ENCODE measurements at places on chromosomes 7 and 10. TPM values are rescaled to one million over a fixed set of nuclear protein-coding genes. Genes with fewer than 3 reads are reported as not detected.

DNA sequence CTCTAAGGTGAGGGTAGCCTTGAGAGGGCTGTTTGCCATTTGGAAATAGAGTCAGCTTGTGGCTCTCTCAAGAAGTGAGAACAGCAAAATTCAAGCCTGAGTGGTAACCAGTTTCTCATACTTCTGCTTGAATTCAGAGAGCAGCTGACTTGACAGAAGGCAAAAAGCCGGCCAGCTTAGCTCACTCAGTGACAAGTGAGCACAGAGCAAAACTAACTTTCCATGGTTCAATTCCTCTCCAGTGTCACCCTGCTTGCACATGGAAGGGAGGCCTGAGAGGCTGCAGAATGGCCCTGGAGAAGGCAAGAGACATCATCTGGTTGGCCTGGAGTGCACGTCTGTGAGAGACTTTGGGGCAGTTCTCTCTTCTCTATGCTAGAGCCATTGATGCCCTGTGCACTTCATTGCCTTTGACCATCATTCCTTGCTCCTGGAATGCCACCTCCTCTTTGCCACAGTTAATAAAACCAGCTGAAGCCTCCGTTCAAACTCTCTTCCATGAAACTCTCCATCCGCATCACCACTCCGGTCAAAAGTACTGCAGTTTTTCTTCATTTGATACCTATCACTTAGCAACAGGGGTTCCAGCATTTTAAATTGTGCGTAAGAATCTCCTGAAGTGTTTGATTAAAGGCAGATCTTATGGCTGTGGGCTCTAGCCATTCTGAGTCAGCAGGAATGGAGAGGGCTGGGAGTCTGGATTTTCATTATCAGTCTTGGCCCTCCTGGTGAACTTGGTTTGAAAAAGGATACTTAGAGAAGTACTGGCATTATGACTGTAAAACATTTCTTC, 69.8 kb upstream of the PIK3CG start:
- no peaks in the 10 kb centered on the region for H3K27me3 ChIP-seq
- H3K4me1 ChIP-seq, result no peaks in the 10 kb centered on the region
- no peak overlapping the region for H3K27ac ChIP-seq
- peak; percentile 35 for DNase-seq
- no peak overlapping the region for H3K4me3 ChIP-seq
- H3K36me3 ChIP-seq, result no peaks in the 10 kb centered on the region

GRCh38 chr10:42984035-42984610, 92.7 kb upstream of the RET start:
- H3K36me3 ChIP-seq, result no peaks in the 10 kb centered on the region
- H3K27me3 ChIP-seq, result no peaks in the 10 kb centered on the region
- H3K27ac ChIP-seq, result no peak overlapping the region
- no peak for DNase-seq
- H3K4me3 ChIP-seq, result no peak overlapping the region
- no peaks in the 10 kb centered on the region for H3K4me1 ChIP-seq

DNA sequence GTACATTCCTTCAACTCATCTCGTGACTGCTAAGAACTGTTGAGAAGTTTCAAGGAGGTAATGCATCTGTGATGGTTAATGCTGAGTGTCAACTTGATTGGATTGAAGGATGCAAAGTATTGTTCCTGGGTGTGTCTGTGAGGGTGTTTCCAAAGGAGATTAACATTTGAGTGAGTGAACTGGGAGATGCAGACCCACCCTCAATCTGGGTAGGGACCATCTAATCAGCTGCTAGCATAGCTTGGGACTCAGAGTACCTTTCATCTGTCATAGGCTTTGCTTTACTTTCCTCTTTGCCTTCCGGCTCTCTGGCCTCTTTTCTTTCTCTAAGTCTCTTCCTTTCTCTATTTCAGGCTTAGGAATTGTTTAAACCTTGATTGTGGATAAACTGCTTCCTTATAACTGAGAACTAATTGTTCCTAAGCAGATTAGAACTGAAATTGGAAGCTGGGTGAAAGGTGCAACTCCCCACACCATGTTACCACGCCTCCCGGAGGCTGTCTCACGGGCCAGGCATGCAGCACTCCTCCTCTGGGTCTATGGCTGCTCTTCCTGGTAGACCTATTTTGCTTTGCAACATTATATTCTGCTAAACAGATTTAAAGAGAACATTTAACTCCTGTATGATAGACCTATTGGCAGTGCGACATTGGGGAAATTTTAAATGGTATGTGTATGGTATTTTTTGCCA, 298.2 kb downstream of the CCSER2 start:
- H3K27ac ChIP-seq, result no peak overlapping the region
- no peaks in the 10 kb centered on the region for H3K36me3 ChIP-seq
- no peaks in the 10 kb centered on the region for H3K27me3 ChIP-seq
- no peaks in the 10 kb centered on the region for H3K4me1 ChIP-seq

Gene MAGI2
- 5.8 TPM for total RNA-seq

DNA sequence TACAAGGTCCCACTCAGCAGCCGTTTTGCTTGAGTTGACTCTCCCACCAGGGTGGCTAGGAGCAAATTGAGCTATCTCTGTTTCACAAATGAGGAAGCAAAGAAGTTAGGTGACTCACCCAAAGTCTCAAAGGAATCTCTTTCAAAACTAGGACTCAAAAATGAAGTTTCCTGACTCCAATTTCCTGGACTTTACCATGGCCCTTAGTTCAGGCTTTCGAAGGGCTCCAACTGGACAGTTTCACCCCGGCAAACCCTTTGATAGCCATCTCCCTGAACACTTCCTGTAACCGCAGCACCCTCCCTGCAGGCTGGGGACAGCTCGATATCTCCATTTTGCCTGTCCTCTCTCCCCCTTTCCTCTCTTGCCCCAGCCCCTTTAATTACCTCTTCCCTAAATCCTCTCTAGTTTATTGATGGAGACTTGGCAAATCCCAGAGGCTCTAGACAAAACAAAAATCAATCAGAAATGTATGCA, 4.7 kb upstream of the AFAP1L2 start:
- no peak for DNase-seq
- H3K36me3 ChIP-seq, result no peaks in the 10 kb centered on the region
- peaks cover 3% of the 10 kb centered on the region for H3K27me3 ChIP-seq
- no peak overlapping the region for H3K4me3 ChIP-seq
- H3K4me1 ChIP-seq, result peaks cover 11% of the 10 kb centered on the region

DNA sequence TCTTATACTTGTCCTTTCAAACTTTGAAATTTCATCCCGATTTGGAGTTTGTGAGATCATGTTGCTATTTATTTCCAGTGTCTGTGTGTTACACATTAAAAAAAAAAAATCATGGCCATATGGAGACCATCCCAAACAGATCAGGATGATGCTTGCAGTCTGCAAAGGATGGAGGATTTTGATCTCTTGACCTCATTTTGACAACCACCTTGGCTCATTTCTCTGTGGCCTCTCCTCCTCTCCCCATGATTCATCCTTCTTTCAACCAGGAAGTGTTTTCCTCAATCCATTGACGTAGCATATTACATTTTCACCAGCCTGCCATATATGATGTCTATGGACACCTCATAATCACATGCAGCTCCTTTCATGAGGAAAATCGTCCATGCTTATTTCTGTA, 68.9 kb upstream of the INSYN2A start:
- H3K36me3 ChIP-seq, result no peaks in the 10 kb centered on the region
- H3K27me3 ChIP-seq, result no peaks in the 10 kb centered on the region
- no peak overlapping the region for H3K27ac ChIP-seq
- H3K4me3 ChIP-seq, result no peak overlapping the region

DNA sequence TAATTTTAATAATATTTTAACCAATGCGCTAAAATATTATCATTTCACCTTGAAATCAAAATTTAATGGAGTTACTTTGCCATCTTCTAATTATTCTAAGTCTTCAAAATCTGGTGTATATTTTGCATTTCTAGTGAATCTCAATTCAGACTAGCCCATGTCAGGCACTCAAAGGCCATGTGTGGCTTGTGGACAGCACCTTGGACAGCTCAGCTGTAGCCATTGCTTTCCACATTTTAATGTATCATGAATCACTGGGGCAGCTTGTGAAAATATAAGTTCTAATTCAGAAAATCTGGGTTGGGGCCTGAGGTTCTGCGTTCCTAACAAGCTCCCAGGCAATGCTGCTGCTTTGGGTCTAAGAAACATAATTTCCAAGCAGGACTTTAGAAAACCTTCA, 57.2 kb downstream of the MGAM2 start:
- H3K27ac ChIP-seq, result no peak overlapping the region
- no peaks in the 10 kb centered on the region for H3K27me3 ChIP-seq
- no peaks in the 10 kb centered on the region for H3K36me3 ChIP-seq
- no peaks in the 10 kb centered on the region for H3K4me1 ChIP-seq

DNA sequence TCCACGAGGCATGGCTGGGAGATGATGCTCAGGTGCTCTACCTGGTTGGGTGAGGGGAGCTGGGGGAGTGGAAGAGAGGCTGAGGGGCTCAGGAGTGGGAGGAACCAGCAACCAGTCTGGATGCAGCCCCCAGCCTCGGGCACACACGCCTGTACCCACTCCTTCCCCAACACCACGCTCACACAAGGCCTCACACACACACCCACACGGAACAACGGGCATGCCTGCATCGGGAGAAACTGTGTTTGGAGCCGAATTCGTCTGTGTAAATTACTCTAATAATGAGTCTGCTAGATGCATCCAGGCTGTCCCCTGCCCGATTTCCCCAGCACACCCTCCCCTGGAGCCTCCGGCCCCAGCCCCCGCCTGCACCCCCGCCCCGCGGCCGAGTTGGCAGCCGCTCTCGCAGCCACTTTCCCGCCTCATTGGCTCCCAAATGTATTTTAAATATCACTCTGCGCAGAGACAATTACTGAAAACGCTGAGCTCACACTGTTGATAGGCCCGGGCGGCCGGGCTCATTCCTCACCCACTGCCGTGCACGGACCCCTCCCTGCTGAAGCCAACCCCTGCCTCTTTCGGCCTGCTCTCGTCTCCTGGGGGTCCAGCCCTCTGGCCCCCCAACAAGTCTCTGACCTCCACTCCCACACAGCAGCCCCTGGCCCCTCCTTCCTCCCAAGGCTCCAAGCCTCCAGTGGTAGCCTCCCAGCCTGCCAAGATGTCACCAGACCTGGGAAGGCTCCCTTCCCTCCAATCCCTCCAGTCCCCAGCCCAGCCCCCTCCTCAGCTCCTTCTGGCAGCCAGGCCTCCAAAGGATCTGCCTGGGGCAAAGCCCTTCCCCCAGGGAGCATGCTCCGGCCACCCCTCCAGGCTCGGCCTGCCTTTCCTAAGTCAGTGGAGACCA, 11.1 kb downstream of the H2BK1 start:
- no peaks in the 10 kb centered on the region for H3K36me3 ChIP-seq
- DNase-seq, result no peak
- no peaks in the 10 kb centered on the region for H3K4me1 ChIP-seq
- H3K27ac ChIP-seq, result no peak overlapping the region

DNA sequence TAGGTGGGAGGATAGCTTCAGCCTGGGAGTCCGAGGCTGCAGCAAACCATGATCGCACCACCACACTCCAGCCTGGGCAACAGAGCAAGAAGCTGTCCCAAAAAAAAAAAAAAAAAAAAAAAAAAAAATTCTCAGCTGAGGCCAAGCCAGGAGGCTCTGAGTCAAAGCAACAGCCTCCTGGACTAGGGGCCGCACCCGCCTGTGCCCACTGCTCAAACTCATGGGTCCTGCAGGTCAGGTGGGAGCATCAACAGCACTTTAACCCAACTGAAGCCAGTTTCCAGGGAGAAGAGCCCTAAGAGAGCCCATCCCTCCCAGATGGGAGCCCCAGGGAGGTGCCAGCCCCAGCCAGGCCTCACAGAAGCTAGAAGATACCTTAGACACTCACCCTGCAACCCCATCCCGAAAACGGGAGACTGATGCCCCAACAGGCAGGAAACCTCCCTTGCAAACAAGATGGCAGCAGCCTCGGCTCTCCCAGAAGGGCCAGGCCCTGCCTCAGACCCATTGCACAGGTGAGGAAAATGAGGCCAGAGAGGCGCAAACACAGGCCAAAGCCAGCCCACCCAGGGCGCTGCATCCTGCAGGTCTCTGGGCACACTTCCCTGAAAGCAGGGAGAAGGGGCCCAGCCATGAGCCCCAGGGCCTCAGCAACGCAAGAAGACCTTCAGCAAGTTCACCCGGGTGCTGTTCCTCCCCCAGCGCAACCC, 11.0 kb downstream of the PDGFA start:
- H3K27me3 ChIP-seq, result no peaks in the 10 kb centered on the region
- H3K36me3 ChIP-seq, result no peaks in the 10 kb centered on the region
- peaks cover 12% of the 10 kb centered on the region for H3K4me1 ChIP-seq
- no peak for DNase-seq

Gene AKR1C3
- total RNA-seq, result 0.43 TPM

Gene C7orf57
- total RNA-seq, result not detected

GRCh38 chr10:103936022-103936421, 18.0 kb upstream of the STN1 start:
- H3K4me3 ChIP-seq, result no peak overlapping the region
- H3K36me3 ChIP-seq, result no peaks in the 10 kb centered on the region
- H3K27ac ChIP-seq, result no peak overlapping the region
- no peaks in the 10 kb centered on the region for H3K4me1 ChIP-seq

DNA sequence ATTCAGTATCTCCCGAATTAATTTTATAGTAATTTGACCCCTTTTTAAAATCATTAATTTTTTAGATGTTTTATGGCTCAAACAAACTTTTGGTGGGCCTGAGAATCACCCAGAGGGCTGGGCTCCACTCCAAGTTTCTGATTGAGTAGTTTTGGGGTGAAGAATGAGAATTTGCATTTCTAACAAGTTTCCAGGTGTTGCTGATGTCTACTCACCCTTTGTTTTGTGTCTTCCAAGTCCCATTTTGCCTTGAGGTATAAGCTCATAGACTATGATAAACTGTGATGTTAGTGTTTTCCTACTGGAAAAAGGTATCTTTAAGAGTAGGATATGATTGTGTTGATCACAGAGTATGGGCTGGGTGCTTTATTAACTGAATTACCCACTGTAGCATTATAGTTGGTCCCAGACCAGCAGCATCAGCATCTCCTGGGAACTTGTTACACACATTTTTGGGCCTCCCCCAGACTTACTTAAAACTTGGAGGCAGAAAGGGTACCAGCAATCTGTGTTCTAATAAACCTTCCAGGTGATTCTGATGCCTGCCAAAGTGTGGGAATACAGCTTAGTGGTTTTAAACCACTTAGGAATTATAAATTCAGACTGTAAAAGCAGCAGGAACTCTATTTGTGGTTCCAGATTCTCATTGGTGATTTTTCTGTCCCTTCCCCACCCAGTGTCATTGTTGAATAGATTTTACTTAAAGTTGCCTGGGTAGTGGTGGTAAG, 19.1 kb downstream of the ZNRF2 start:
- no peak overlapping the region for H3K27ac ChIP-seq
- DNase-seq, result no peak
- H3K27me3 ChIP-seq, result no peaks in the 10 kb centered on the region
- no peaks in the 10 kb centered on the region for H3K36me3 ChIP-seq
- H3K4me3 ChIP-seq, result no peak overlapping the region
- no peaks in the 10 kb centered on the region for H3K4me1 ChIP-seq
